Activated CD4-positive, alpha-beta T cell treated with anti-CD3 and anti-CD28 coated beads, Interleukin-10, Interleukin-2, amounts not matched to agents 100 ng/mL and 50 ng/mL, durations not matched to agents 16 hours and 8 hours (primary cell): ENCODE measurements at places on chromosomes 16 and 17.

GRCh38 chr17:10025976-10026901 lies 121.2 kb upstream of the RCVRN start:
- DNase-seq = no peak

DNA sequence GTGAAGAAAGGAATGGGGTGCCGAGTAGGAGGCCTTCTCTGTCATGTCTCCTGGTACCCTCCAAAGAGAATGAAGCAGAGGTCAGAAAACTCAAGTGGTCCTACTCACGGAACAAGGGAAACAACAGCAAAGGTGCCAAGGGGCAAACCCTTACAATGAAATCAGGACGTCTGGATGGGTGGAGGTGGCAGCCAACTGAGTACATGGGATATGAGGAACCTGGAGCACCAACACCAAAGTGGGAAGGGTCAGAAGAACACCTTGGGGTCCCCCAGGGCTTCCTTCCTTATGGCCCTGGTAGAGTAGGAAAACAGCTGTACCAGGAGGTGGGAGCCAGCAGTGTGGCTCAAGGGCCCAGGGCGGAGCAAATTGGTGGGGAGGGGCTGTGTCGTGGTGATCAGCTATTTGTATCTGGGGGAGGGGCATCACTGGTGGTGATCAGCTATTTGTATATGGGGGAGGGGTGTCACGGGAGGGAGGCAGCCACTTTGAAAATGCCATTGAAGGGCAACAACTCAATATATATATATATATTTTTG lies 643 bp downstream of the HIGD1B start:
- DNase-seq = no peak

DNA sequence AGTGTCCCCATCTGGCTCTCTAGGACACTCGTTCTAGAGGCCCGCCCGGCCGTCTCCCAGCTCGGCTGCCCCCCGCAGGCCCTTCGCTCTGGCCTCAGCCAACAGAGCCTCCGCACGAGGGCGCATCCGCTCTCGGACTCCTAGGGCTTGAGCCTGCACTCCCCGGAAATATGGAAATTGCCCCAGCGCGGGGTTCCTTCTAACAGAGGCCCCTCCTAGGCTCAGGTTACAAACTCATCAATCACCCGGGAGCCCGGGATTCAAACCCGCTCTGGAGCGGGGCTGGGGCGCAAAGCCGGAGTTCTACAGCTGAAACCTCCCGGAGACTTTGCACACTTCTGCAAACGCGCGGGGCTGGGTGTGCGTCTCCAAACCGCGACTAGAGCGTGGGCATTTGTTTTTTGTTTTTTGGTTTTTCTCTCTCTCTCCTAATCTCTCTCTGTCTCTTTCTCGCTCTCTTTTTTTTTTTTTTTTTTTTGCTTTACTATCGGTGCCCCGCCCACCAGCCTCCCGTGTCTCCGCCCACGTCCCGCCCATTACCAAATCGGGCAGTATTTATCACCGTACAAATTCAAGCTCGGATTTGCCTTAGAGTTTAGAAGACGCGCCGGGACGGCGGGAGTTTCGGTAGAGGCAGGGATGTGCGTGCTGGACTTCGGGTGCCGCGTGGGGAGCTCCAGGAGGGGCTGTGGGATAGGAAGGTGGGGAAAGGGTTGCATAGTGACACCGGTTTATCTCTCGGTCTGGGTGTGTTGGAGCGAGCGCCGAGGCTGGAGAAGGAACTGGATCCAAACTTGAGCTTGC lies 2.4 kb upstream of the FOXL1 start:
- peak; percentile 43 for DNase-seq

DNA sequence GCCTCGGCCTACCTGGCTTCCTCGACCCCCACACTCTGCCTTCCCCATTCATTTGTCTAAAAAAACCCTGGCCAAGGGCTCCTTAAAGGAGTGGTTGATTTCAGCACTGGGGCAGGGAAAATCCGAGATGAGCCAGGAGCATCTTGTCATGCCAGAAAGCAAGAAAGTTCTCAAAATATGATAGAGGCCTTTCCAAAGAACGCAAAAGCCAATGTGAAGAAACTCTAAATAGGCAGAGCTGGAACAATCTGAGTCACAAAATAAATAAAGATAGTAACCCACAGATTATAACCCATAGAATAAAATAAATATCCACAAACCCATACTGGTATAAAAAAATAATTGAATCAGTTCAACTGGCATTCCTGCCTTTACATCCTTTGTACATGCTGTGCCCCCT lies 192.3 kb upstream of the SALL1 start:
- DNase-seq = no peak

GRCh38 chr17:394718-395095 lies 42.1 kb upstream of the RPH3AL start:
- no peak for DNase-seq

- peak; percentile 23 for DNase-seq
Measured at GRCh38 chr16:30893417-30893743, 497 bp downstream of the BCL7C start.

DNA sequence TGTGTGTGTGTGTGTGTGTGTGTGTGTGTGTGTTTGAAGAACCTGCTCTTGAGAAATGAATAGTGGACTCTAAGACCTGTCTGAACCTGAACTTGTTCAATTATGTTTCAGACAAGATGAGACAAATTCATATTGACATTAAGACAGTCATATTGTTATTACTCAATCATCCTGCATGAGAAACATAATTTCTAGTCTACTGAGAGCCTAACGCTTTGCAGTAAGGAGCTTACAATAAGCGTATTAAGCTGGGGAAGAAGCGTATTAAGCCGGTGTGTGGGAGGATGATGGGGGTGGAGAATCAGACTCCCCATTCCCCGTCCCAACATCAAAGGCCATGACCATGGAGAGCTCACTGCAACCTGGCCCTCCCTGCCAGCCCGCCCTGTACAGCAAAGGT lies 22.4 kb upstream of the MNT start:
- no peak for DNase-seq

GRCh38 chr17:34081269-34081668 lies 173.8 kb upstream of the CCL2 start:
- DNase-seq = peak; percentile 9

DNA sequence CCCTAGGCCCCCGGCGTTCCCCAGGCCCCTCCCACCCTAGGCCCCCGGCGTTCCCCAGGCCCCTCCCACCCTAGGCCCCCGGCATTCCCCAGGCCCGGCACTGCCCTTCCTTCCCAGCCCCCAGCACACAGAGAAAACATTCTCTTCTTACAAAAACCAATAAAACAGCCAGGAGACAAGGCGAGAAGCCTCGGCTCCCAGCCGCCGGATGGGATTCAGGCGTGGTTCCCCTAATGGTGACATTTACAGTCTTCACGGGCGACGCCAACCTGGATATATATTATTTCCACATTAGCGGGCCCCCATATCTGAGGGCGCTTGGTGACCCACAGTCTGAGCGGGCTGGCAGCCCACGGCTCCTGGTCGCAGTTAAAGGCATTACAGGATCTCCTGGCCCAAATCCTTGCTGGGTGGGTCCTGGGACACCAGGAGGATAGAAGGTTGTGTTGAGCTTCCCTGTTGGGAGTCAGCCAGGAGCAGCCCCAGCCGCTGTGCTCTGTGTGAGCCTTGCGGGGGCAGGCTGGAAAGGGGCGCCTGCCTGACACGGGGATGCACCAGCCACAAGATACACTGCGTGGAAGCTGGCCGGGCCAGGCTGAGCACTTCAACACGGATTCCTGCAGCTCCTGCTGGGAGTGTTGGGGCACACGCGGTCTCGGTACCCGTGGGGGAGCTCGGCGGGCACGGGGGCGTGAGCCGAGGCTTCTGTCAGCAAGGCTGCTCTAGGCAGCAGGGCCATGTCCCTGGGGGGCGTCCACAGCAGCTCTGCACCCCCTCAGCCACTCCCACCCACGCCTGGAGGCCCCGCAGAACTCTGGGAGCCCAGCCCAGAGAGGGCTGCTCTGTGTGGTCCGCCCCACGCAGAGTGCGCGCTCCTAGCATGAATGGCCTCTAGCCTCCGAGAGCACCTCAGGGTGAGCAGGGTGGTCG lies 83.7 kb downstream of the LMF1 start:
- DNase-seq = no peak

GRCh38 chr17:45688353-45688752 lies 95.8 kb upstream of the CRHR1 start:
- DNase-seq = no peak

DNA sequence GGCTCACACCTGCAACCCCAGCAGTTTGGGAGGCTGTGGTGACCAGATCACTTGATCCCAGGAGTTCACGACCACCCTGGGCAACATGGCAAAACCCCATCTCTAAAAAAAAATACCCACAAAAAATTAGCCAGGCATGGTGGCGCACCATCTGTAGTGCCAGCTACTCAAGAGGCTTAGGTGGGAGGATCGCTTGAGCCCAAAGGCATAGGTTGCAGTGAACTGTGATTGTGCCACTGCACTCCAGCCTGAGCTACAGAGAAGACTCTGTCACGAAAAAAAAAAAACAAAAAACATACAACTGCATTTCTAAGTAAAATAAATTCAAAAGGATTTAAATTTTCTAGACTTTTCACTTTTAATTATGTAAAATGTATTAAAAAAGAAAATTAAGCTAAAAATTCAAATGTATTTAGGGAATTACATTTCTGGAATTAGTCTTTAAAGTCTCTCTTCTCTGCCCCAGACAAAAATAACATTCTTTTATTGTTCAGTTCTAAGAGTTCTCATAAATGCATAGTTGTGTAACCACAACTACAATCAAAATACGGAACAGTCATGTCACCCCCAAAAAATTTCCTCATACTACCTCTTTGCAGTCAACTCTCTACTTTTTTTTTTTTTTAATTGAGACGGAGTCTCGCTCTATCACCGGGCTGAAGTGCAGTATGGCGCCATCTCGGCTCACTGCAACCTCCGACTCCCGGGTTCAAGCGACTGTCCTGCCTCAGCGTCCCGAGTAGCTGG lies 14.1 kb downstream of the FAM222B start:
- no peak for DNase-seq

- DNase-seq = no peak
Measured at GRCh38 chr17:56468840-56469239, 124.7 kb upstream of the NOG start.

DNA sequence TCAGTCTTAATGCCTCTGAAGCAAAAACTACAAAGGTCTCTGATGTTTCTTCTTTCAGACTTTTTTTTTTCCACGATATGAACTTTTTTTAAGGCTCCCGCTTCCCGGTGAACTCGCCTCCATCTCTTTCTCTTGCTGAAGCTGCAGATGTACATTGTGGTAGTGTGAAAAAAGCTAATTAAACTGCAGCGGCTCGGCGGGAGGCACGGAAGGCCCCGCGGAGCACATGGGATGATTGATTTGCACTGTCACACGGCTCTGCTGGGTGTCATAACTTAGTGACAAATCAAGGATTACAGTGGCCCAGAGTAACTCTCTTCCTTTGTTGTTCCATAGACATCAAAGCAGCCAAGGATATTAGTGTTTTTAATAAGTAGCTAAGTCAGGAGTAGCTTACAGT lies 196.3 kb downstream of the AXIN2 start:
- no peak for DNase-seq

- no peak for DNase-seq
Measured at GRCh38 chr16:35532576-35532975, 2073.2 kb downstream of the TP53TG3F start.

GRCh38 chr17:75077072-75077495 lies 10.7 kb upstream of the SLC16A5 start:
- DNase-seq = no peak

- no peak for DNase-seq
Measured at GRCh38 chr16:57383276-57384247, 11.3 kb downstream of the CX3CL1 start.

DNA sequence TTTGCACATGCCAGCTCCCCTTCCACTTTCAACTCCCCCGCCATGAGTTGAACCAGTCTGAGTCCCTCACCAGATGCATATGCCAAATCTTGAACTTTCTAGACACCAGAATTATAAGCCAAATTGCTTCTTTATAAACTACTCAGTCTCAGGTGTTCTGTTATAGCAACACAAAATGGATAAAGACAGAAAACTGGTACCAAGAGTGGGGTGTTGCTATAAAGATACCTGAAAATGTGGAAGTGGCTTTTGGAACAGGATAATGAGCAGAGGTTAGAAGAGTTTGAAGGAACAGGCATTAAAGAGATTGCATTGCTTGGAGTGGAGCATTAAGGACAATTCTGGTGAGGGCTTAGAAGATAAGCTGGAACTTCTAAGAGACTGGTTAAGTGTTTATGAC lies 17.2 kb upstream of the CACNG5 start:
- DNase-seq = no peak

- DNase-seq = no peak
Measured at GRCh38 chr17:9817086-9817485, 4.8 kb downstream of the GSG1L2 start.

GRCh38 chr16:87140211-87141200 lies 176.7 kb downstream of the C16orf95 start:
- DNase-seq = no peak
